Stomach (tissue), 19 donors: ENCODE measurements at places on chromosomes 3 and 15.

- no peak for DNase-seq
These were observed 32.7 kb downstream of the ZNF385D start for GRCh38 chr3:21718161-21718765.

DNA sequence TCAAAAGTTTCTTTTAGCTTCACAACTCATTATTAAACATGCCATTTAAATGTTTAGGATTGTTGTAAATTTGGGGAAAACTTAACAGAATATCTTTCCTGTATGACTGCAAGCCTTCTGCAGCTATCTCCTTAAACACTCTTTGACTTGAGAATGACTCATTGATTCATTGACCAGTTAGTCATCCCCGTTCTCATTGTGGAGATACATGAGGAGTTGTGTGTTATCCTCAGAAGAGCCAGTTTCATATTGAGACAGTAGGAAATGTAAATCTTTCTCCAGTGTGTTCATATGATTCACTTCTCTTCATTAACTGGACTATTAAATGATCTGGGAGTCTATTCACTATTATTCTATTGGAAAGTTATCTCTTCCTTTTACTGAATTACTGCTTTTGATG is 83.0 kb downstream of the CRYGS start:
- no peak for DNase-seq

DNA sequence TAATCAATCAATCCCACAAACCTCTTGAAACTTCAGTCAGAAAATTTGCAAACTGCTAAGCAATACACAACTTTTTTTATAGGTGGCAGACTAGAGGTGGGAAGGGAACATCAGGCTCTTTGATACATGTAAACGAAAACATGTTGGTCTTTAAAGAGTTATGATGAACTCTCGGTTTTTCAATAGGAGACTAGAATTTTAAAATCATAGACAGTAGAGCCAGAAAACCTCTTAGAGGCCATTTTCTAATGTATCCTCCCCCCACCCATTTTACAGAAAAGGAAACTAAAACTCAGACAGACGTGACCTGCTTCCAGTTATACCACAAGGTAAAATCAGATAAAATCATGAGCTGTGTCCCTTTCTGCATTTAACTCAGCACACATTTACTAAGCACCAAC is 179.1 kb upstream of the LPP start:
- no peak for DNase-seq

DNA sequence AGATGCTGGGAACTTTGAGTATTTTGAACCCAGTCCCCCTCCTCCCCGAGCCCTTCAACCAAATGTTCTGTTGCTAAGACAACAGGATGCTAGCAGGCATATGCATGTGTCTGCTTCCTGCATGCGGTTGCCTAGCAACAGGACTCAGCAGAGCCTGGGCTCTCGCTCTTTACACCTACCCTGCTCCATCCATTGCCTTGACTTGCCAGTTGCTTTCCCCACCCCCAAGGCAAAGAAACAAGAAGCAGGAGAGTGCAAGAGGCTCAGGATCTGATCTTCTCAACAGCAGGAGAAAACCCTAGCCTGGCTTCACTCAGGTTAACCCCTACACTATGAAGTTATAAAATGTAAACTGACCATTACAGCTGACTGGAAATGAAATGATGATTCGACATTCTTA is 393.0 kb downstream of the IGSF11 start:
- DNase-seq = peak; percentile 80

DNA sequence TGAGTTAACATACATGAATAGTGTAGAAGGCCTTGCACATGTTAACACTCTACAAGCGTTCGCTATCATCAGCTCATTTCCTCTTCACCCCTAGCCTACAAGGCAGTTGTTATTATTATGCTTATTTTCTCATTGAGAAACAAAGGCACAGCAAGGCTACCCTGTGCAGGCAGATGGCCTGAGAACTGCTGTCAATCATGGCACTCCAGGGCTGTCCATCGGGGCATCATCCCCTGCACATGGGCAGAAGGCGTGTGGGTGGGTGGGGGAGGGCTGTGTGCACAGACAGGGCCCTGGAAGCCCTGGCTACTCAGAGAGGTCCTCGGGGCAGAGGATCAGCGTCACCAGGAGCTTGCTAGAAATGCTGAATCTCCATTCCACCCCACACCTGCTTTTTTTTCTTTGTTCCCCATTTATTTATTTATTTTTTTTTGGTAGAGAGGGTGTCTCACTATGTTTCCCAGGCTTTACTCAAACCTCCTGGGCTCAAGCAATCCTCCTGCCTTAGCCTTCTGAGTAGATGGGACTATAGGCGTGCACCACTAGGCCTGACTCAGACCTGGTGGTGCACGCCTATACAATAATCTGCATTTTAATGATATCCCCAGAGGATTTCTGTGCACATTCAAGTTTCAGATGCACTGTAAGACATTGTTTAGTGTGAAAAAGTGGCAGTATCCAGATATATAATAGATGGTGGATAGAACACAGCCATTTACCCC is 9.6 kb upstream of the ZXDC start:
- DNase-seq = no peak

DNA sequence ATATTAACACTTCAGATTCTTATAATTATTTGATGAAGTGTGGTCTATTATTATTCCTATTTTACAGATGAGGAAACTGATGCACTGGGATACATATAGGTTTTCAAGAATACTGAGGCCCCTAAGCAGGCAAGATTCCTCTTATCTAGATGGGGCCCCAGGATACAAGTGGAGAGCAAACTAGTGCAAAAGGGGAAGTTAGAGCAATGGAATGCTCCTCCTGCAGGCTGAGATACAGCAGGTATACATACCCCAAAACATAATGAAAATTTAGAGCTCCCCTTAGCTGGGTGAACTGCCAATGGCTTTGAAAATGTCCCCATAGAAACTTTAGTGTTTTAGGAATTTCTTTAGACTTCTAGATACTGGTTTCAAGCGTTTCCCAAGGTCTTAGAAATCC is 247.1 kb downstream of the CHST2 start:
- no peak for DNase-seq

GRCh38 chr3:41102750-41103149 is 96.6 kb upstream of the CTNNB1 start:
- no peak for DNase-seq

- DNase-seq = no peak
These were observed 19.0 kb upstream of the CRABP1 start for GRCh38 chr15:78321041-78321570.

- no peak for DNase-seq
These were observed 316.9 kb downstream of the ZNF621 start for GRCh38 chr3:40841570-40842109.

DNA sequence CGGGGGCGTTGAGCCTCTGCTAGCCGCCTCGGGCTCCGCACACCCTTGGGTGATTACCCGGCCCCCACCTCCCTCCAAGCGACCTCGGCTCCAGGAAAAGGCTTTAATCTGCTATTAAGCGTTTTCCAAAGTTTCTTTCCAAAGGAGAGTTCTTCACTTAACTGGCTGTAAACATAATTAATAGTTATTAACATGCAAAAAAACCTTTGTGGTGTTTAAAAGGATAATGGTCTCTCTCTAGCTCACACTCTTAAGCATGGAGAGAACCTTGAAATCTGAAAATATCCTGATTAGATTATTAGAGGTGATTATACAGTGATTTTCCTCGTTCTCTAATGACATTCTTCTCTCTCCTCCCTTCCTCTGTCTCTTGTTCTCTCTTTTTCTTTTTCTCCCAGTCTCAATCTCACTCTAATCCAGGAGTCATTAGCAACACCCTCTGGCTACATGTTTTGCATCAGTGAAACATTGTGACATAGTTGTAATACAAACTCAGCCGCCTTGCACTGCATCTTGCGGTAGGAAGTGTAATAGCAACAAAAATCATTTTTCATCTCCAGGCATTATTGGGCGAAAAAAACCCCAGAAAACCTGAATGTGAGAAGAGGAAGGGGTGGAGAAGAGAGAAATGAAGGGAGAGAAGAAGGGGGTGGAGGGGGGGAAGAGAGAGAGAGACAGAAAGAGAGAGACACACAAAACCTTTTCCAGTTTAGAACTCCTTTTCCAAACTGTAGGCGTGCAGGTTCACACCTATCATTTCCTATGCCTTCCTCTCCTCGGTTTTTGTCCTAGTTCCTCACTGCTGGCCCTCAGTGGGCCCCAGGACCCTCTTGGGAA is 24.4 kb downstream of the NR2F2 start:
- peak; percentile 85 for DNase-seq

- DNase-seq = no peak
These were observed 132.5 kb downstream of the RBPMS2 start for GRCh38 chr15:64642875-64643274.

DNA sequence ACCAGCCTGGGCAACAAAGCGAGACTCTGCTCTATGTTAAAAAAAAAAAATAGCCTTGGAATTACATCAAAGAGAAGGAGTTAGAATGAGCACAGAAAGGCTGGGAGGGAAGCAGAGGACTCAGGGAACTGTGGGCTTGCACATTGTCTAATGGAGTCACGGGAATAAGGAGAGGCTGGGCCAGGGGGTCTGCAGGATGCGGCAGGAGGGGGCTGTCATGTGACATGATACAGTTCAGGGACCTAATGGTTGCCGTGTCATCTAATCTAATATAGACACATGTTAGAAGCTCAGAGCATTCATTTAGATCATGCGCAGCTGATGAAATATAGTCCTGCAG is 32.5 kb downstream of the GRK7 start:
- DNase-seq = no peak

DNA sequence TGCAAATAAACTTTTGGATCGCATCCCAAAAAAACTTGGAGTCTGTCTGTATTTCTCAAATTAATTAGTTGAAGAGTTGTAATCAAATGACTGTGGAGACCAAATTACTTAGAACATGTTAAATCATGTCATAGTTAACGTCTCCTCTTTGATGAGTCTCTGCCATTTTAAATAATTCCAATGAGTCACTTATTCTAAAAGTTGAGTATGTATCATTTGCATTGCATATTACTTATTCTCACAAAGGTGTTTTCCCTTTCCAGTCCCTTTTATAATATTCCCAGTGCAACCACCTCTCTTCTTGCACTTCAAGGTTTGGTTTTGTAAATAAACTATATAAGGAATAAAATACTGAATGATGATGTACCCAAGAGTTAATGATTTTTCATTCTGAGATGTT is 36.0 kb upstream of the MBNL1 start:
- no peak for DNase-seq
